Stimulated activated CD8-positive, alpha-beta memory T cell treated with anti-CD3 and anti-CD28 coated beads, Interleukin-4, amount 100 ng/mL, for 24 hours (primary cell): ENCODE measurements at places on chromosomes 3 and 15.

DNA sequence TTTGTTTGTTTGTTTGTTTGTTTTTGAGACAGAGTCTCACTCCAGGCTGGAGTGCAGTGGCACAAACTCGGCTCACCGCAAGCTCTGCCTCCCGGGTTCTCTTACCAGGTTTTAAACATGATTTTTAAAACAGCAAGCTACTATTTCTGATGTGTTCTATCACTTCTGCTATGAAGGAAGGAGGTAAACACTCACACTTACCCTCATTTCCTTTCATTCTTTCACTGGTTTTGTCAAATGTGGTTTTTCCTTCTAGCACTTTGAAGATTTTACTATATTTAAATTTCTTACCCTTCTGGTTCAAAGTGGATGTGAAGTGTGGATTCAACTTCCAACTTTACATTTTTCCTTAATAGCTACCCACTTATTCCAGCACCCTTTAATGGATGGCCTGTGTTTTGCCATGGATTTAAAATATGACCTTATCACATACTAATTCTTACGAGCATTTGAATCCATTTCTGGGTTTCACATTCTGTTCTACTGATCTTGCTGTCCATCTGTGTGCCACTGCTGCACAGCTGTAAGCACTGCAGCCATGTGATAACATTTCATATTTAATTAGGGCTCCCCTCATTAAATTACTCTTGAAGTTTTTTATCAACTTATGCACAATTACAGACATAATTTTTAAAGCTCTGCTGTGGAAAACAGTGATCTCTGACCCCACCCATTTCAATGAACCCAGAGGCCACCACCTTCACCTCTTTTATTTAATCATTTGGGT is 42.3 kb downstream of the TXNRD3 start:
- DNase-seq, result no peak

GRCh38 chr15:93980261-93980911 is 251.0 kb upstream of the MCTP2 start:
- DNase-seq, result no peak

- DNase-seq, result no peak
These were observed 50.2 kb upstream of the MGA start for GRCh38 chr15:41610048-41610447.

DNA sequence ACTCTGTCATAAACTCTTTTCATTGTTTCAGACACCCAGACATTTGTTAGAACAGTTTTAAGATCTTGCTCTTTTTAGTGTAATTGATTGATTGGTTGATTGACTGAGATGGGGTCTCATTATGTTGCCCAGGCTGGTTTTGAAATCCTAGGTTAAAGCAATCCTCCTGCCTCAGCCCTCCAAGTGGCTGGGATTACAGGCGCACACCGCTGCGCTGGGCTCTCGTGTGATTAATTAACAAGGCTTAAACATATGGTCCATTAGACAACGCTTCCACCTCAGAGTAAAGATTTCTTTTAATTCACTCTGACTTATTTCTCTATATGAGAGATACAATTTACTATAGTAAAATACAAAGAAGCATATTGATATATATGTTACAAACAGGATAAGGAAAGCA is 114.0 kb upstream of the C2CD4B start:
- DNase-seq, result no peak

GRCh38 chr3:187104342-187104741 is 35.0 kb downstream of the RPL39L start:
- no peak for DNase-seq

DNA sequence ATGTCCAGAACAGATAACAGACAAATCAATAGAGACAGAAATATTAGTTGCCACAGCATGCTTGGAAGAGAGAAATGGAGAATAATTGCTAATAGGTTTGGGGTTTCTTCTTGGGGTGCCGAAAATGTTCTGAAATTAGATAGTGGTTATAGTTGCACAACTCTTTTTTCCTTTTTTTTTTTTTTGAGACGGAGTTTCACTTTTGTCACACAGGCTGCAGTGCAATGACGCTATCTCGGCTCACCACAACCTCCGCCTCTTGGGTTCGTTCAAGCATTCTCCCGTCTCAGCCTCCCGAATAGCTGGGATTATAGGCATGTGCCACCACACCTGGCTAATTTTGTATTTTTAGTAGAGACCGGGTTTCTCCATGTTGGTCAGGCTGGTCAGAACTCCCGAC is 163.3 kb downstream of the PLCH1 start:
- no peak for DNase-seq

DNA sequence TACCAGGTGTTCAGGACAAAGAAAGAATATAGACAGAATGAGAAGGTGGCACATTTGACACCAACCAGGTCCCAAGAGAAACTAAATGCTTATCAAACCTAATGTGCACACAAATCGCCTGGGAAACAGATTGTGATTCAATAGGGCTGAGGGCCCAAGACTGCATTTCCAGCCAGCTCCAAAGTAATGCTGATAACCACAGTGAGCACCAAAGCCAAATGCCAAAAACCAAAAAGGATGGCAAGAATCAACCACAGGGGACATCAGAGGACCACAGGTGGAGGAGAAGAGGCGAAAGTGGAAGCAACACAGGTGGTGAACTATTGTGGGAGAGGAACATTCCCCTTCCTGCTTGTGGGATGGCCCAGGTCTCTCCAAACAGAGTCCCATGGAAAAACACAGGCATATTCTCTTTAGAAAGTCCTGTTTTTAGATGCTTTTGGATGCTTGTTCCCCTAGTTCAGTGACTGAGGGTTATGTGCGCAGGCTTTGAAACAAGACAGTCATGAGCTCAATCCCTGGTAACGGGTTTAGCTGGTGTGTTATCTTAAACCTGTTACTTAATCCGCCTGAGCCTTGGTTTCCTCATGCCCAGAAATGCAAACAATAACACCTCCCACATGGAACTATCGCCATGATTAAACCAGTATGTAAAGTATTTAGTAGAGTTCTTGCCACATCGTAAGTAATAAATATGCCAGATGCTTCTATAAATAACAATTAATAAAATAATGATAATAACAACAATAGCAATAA is 241.7 kb downstream of the ATP8B4 start:
- no peak for DNase-seq

GRCh38 chr15:23647421-23648370 is at the start of gene MAGEL2:
Gene MAGEL2, minus strand, starts transcription at chr15:23647867. Its CDS starts 125 bp downstream, at chr15:23647742.
- no peak for DNase-seq

DNA sequence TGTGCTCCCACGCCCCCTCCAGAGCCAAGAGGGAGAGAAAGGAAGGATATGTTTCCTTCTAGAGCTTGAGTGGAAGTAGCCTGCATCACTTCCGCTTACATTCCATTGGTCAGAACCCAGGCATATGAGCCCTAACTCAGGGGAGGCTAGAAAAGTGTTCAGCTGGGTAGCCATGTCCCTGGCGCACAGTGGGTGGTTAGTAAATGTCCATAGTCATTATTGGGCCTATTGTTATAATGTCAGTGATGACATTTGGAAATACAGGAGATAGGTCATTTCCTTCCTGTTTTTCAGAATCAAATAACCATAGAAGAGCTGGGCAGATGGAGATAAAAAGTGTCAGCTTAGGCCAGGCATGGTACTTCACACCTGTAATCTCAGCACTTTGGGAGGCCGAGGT is 27.3 kb downstream of the CD276 start:
- no peak for DNase-seq

- DNase-seq, result no peak
These were observed 89.5 kb upstream of the CHD2 start for GRCh38 chr15:92810418-92811138.
